ENCODE measurements at places on chromosomes 7 and 10.

DNA sequence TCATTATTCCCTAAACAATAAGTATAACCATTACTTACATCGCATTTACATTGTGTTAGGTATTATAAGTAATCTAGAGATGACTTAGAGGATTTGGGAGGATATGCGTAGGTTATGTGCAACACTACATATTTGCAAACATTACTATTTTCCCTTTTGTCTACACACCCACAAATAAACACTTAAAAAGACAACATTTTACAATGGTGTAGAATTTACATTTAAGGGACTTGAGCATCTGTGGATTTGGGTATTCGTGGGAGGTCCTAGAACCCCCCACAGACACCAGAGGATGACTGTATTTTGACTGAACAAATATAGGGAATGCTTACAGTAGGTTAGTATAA lies 220.2 kb upstream of the MYO3A start:
- DNase-seq: no peak

GRCh38 chr10:63214571-63214970 lies 81.4 kb downstream of the NRBF2 start:
- DNase-seq: no peak

GRCh38 chr7:32518534-32519140 lies 23.3 kb downstream of the AVL9 start:
- no peak for DNase-seq

DNA sequence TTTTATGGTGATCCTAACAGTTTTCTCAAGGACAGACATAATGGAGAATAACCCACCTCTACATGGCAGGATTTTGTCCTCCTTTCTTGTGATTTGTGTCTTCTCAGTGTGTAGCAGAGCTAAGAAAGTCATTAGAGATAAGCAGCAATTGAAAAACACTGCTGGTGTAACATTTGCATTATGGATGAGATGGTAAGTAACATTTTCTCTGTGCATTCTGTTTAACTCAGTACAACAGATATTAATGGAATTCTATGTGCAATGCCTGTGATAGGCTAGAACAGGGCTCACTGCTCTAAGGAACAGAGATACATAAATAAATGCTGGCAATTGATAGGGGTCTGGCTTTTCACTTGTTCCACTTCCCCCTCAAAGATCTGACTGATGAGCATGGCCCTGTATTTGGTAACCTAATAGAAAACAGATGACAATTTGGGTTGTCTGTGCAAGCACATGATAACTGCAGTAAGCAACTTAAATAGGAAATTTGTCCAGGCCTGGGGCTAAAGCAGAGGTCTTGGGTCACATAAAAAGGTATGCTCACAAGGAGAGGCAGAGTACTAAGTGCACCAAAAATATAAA lies 560.3 kb upstream of the POM121L12 start:
- DNase-seq: no peak

DNA sequence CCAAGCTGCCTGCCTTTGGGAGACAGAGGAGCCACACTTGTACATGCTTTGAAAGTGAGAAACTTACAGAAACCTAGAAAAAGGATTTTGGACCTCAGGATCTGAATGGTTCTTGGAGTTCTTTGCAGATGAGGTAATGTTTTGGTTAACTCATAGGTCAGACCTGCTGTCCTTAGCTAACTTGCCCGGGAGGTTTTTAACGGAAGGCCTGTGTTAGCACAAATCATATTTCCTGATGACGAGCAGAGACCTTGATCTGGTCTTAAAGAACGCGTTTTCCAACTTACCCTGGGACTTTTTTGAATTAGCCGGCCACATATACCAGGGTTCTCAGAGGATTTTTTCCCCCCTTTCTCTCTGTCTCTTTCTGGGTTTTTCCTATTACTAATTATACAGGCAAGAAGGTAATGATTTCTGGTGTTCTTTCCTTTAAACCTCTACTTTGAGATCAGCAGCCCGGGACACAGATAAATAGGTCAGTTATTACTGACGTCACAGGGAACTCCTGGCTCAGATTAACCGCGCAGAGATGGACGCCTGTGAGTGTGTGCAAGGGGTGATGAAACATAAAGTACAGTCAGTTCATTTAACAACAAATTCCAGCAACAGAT lies 101.7 kb upstream of the KLF6 start:
- no peak for DNase-seq

- DNase-seq: peak; percentile 61
These were observed 1.3 kb downstream of the PDZD8 start for GRCh38 chr10:117373823-117374505.

- DNase-seq: no peak
These were observed 4.8 kb downstream of the DNMBP start for GRCh38 chr10:100004805-100005510.

GRCh38 chr7:152025937-152026890 lies 740 bp downstream of the GALNT11 start:
- DNase-seq: no peak

- no peak for DNase-seq
These were observed 13.4 kb upstream of the NT5C3A start for GRCh38 chr7:33075818-33076518.

DNA sequence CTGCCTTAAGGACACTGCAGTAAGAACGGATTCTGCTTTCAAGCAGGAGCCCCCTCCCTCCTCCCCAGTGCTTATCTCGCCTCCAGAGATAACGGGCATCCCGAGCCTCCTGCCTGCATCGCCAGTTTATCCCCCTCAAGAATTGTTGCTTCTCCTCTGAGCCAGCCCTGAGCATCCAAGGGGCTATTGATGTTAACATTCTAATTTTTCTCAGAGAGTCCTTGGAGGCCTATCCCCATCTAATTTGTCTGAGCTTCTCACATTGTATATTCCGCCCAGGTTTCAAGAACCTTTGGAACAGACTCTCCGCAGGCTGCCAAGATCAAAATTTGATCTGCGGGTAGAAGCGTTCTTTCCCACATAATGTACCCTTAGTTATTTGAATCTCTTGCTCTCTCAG lies 180.0 kb downstream of the GFRA1 start:
- no peak for DNase-seq

DNA sequence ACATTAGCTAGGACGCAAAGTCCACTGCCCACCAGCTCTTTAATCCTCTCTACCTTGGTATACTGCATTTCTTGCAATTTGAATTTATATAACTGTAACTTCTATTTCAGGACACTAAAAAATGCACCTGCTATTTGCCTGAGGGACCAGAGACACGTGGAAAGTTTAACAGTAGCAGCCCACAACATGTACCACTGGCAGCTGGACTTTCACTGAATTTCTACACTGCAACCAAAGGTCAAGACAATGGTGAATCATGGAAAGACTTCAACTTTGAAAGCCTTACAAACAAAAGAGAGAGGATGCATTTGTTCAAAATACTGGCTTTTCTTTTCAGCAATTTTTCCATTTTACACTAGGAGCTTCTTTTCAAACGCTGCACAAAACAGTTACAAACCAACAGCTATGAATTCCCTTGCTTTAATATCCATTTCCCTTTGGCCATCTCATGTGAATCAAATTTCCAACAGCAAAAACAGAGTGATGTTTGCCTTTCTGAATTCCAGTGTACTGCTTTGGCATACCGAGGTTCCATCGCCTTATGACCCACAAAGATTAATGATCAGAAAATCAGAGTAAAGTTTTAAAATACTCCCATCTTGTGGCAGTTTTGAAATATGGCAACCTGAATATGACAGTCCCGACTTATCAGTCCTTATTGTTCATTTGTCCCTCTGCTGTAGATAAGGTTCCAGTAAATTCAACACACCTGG lies 29.9 kb upstream of the HNRNPH3 start:
- no peak for DNase-seq

DNA sequence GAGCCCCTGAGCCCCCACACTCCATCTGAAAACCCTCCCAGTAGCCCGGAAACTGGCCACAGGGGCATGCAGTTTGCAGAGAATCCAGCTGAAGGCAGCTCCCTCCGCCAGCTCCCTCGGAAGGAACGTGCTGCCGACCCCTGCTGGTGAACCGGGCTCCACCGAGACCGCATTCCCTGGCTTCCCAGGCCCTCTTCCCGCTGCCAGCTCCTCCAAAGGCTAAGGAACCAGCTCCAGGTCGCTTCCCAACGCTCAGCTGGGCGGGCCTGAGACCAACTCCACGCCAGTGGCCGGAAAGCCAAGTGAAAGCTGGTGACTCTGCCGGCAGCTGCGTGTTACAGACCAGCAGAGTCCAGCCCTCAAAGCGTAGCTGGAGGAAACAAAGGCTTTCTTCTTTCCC lies 35.8 kb downstream of the GPER1 start:
- DNase-seq: peak; percentile 90

DNA sequence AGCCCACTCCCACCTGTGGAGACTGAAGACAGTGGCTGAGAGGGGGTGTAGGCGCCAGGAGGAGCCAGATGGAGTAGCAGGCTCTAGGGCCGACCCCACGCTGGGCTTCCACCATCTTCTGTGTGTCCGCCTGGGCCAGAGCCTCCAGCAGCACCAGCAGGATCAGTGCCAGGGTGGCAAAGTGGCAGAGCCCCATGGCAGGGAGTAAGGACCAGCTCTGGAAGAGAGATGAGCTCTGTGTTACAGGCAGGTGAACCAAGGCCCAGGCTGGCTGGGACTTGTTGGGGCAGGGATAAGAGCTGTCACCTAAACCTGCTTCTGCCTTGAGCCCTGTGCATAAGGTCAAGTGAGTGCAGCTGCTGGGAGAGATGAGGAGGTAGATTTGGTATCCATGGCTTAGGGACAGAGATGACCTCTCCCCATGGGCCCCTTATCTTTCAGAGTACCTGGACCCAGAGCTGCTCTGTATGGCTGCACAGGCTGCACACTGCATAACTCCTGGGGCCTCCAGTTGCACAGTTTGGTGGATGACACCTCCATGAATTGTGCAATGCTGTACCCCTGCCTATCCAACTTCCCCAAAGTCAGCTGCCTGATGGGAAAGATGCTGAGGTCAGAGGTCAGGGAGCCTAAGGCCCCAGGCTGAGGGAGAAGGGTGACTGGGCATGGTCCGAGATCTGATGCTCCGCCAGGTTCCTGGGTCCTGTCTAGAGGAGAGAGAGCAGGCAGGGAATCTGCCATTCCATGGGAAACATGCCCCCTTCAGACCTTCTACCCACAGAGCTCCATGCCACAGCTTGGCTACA lies 7.4 kb upstream of the SAMD8 start:
- DNase-seq: no peak

- no peak for DNase-seq
These were observed 77.7 kb upstream of the GNA12 start for GRCh38 chr7:2921653-2922347.

- peak; percentile 17 for DNase-seq
These were observed 193.2 kb downstream of the DNAJB6 start for GRCh38 chr7:157529768-157530560.

DNA sequence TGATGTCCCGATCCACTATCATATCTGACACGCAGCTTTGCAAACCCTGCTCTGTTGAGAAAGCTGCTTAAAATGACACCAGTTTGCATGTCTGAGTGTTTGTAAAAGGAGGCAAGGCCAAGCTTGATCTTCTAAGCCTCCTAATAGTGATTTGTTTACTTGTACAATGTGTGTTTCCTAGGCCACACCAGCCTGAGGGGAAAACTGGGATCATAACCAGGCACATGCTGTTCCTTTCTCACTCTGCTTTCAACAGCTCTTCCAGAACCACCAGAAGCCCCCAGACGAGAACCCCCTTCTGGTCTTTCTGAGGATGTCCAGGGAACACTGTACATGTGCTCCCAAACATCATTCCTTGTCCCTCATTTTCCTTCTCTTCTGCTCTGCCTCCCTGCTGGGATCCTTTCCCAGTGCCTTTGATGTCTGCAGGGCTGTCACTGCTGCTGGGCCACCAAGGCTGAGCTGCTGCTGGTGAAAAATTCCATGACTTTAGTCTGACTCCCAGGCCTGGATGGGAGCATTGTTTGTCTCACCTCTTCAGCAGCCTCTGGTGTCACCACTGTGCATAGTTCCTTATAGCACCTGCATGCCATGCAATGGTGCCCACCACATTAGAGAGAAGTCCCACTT lies 4.0 kb upstream of the LGI1 start:
- DNase-seq: no peak

DNA sequence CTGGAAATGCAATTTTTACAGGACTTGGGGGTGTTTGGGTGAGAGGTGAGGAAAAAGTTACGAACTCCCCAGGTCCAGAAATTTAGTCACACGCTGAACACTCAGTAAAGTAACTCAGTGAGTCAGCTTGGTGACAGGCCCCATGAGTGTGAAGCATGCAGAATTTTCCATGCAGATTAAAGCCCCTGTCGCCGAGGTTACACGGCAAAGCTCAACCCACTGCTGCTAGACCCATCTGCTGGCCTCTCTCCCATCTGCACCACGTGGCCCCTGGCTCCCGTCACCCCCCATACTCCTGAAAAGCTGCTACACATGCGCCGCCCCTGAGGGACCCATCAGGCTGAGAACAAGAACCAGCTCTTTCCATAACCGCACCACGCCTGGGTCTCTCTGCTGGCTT lies 7.0 kb upstream of the MMP21 start:
- no peak for DNase-seq

- no peak for DNase-seq
These were observed 8.0 kb downstream of the TAS2R16 start for GRCh38 chr7:122987463-122987862.

DNA sequence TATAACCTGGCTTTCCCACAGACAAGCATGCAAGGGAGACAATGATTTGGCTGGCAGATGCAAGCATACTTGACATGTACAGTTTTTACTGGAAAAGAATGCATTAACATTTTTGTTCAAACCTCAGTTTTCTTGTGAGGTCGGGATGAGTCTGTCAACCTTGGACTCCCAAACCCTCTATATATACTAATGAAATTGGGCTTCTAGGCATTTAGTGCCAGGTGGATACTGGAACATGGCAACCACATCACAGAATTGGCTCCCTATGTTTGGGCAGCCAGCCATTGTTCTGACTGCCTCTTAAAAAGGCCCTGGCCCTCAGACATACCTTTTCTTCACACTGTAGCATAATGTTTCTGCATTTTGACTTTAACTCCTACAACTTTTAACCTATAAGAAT lies 39.1 kb downstream of the CDK6 start:
- peak; percentile 36 for DNase-seq

- peak; percentile 81 for DNase-seq
These were observed 21.6 kb upstream of the LIMK1 start for GRCh38 chr7:74061840-74062539.

GRCh38 chr10:130017631-130018022 lies 53.6 kb upstream of the EBF3 start:
- no peak for DNase-seq

- DNase-seq: peak; percentile 78
These were observed 31.8 kb upstream of the VCL start for GRCh38 chr10:73965890-73966768.

GRCh38 chr7:6202117-6202516 lies 70.3 kb downstream of the CYTH3 start:
- peak; percentile 40 for DNase-seq

- no peak for DNase-seq
These were observed 176.2 kb downstream of the TWIST1 start for GRCh38 chr7:18941207-18941606.

GRCh38 chr7:26081638-26082037 lies 70.4 kb upstream of the NFE2L3 start:
- DNase-seq: no peak

GRCh38 chr7:140983802-140984201 lies 30.9 kb downstream of the MRPS33 start:
- no peak for DNase-seq
